Cardiac septum (tissue), 1 donor: ENCODE measurements at places on chromosomes 3 and 15.

GRCh38 chr3:49630784-49631183, 43.4 kb upstream of the APEH start:
- DNase-seq: no peak

- no peak for DNase-seq
These were observed 514.4 kb downstream of the FGF12 start for GRCh38 chr3:192212979-192213378.

DNA sequence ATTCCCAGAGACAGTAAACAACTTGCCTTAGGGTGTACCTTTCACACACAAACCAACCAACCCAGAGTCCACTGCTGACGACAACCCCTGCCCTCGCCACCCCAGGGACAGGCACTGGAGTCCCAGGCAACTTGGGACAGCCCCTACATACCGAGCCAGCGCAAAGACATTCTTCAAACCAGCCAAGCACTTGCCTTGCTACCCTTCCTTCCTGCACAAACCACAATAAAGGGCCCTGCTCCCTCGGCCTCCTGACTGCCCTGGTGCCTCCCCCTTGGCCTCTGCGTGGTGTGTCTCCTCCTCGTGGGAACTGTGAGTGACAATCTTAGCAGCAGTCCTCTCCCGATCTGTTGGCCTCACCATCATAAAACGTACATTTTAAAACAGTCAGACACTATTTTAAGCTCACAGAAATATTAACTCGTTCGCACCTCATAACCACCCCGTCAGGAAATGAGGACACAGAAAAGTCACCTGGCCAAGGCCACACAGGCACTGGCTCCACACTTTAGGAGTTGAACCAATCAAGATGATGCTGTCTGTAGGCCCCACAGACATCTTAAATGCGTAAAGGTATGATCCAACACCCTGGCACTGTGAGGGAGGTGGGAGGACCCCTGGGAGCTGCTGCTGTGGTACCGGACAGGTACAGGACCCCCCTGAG, 113.8 kb downstream of the ADCY5 start:
- peak; percentile 75 for DNase-seq

GRCh38 chr3:8357859-8358258, 143.8 kb upstream of the LMCD1 start:
- DNase-seq: no peak

DNA sequence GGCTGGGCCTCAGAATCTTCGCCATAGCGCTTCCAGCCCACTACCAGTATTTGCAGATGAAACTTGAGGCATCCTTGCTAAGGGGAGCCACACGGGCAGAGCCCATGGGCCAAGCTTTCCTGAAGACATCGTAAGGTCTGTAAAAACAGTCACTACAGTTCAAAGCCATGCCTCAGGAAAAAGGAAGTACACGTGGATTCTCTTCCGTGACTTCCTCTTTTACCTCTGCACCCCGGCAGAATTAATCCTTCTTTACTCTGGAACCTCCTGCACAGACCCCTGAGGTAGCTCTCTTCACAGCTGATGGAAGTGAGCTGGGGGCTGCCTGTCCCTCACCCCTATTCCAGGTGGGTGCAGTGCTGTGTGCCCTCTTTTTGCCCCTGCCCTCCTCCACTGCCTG, 129.2 kb downstream of the CHDH start:
- DNase-seq: no peak
